ENCODE measurements at places on chromosomes 2 and 18. TPM values are rescaled to one million over a fixed set of nuclear protein-coding genes. Genes with fewer than 3 reads are reported as not detected.

GALNT13 gene
- total RNA-seq: 8.7 TPM

RIT2 gene
- total RNA-seq: 0.26 TPM

MLPH gene
- total RNA-seq: 1.1 TPM

CKAP2L gene
- total RNA-seq: 24.8 TPM

SH3RF3 gene
- total RNA-seq: 1.0 TPM

CYRIA gene
- 1.7 TPM for total RNA-seq

NT5DC4 gene
- not detected for total RNA-seq

KCNE4 gene
- not detected for total RNA-seq

DNA sequence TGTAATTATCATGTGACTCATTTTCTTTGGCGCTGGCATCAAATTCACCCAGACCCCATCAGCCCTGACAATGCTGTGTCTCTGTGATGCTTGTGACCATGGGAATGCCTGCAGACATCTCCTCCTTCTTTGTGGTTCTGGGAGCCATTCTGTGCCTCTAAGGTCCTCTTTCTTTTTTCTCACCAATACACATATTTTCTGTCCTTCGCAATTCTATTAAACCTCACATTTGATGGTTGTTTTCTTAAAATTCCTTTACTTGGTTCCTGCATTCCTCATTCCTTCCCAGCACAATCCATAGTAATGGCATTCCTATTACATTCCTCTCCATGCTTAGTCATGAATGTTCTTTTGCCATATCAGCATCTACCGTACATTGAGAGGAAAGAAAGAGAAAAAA lies 375.3 kb downstream of the PIK3C3 start:
- no peak for DNase-seq

GRCh38 chr18:36349552-36349951 lies 52.0 kb downstream of the FHOD3 start:
- DNase-seq: no peak

GRCh38 chr2:119241205-119241532 lies 17.5 kb downstream of the STEAP3 start:
- DNase-seq: no peak

DNA sequence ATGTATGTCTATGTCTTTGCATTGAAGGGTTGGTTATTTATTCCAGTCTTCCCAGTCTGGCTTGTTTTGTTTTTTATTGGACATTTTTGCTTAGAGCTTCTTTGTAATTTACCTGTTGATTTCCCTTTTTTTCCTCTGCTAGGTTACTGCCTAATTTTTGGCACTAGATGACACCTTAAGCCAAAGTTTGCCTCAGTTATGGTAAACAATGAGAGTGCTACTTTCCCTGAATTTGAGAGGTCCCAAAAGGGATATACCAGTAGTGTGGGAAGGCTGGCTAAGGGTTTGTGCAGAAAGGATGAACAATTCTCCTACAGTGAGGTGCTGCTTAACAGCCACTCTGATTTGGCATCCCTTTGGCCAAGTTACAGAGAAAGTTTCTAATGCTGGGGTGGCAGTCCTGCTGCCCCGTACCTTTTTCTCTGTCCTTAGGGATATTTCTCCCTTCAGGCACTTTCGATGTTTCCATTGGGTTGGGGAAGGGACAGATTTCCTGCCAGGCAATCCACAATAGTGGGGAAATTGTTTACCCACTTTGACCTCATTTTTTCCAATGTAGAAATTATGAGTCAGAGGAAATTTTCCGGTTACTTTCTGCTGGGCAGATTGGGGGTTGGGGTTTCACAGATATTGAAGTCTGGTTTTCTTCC lies 354.9 kb downstream of the PTPRM start:
- no peak for DNase-seq

DNA sequence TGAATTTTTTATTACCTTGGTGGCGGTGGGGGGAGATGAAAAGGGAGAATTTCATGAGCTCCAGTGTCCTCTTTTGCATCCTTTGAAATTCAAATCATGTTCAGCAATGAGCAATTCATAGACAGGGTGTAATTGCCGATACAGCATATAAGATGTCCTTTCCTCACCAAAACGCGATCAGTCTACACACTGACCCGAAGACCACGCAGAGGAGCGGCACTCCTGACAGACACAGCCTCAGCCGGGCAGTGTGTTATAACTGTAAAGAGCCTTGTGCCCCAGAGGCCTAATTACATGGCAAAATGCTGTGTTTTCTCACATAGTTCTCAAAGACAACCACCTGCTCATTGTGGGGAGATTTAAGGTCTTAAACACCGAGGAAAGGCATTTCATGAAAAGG lies 38.4 kb upstream of the APCDD1 start:
- DNase-seq: no peak

- no peak for DNase-seq
Observed at GRCh38 chr2:118622913-118623312, 224.5 kb downstream of the EN1 start.

DNA sequence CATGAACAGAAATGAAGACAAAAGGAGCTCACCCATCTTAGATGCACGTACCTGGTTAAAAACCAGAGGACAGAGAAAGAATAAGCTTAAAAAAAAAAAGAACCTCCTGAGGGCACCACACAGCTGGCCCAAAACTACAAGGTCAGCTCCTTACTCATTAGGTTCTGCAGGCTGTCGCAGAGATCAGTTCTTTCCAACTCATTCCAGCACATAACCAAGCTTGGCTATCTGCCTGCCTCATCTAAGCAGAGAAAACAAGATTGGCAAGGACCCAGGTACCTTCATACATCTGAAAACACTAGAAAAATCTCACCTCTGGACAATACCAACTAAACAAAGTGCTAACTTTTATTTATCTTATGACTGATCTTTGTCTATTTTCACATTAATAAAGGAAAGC lies 89.9 kb downstream of the NOL10 start:
- DNase-seq: no peak

DNA sequence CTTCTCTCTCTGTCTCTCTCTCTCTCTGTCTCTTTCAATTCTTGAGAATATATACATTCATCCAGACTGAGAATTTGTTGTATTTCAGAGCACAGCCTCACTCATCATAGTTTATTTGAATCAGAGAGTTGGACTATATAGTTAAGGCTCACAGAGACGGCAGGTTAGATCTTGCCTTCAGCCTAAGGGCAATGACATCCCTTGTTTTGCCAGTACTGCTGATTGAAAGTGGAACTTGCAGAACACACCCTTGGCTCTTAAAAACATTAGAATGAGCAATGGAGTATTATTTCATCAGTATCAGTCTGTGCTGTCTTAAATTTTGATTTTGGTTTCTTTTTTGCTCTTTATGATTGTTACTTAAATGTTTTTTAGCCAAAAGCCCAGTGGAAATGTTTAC lies 62.0 kb upstream of the DSG1 start:
- DNase-seq: no peak

DNA sequence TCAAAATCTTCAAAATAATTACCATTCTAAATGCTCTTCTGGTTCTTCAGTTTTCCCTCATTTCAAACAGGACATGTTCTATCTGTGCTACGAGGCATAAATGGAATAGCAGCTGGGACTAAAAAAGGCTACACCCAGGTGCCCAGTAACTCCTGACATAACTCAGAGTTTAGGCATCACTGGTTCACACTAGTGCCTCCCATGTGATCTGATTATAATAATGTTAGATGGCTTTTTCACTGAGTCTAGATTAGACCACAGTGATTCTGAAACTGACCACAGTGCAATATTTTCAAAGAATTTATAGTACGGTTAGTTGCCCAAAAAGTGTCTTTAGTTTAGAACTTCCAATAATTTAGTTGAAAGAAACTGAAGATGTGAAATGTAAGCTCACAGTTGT lies 123.3 kb downstream of the CCBE1 start:
- no peak for DNase-seq

GRCh38 chr18:47163241-47163640 lies 12.9 kb downstream of the IER3IP1 start:
- no peak for DNase-seq

DNA sequence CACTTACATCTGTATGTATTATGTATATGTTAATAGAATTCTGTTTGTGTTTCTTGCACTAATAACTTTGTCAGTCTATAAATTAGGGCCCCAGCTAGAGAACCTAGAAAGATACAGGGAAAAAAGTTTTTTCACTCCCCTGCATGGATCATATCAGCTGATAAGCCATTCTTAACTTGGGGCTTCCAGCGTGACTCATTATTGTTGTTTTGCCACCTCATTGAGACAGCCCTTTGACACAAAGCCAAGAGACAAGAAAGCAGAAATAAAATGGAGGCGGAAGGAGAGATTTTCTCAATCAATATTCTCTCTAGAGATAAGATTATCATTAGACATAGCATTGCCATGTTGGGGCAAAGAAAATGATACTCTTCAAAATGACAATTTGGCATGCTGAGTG lies 93.4 kb downstream of the AKAIN1 start:
- no peak for DNase-seq

DNA sequence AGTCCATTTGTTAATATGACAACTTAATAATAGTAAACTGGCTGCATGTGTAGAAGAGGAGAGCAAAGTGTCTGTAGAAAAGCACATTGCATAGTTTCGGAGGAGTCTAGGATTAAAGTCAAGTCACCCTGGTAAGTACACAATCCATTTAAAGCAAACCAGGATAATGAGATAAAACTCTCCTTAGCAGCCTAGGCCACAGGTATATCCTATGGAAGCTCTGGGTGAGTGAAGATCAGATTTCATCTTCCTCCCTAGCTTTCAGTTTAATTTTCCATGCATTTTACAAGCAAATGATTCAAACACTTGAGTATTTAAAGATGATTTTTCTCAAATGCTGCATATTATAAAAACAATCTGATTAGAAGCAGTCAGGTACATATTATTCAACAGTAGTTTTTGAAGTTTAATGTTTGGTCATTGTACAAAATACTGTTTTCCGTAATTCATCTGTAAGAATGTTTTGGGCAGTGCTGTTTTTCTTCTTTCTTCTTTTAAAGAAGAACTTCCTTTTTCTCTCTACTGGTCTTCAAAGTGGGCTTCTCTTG lies 10.2 kb downstream of the CERS6 start:
- no peak for DNase-seq

All from H7 (cell line).